ENCODE measurements at places on chromosomes 5 and 9.

GRCh38 chr5:4348423-4348822, 752.8 kb downstream of the IRX1 start:
- no peak for DNase-seq

DNA sequence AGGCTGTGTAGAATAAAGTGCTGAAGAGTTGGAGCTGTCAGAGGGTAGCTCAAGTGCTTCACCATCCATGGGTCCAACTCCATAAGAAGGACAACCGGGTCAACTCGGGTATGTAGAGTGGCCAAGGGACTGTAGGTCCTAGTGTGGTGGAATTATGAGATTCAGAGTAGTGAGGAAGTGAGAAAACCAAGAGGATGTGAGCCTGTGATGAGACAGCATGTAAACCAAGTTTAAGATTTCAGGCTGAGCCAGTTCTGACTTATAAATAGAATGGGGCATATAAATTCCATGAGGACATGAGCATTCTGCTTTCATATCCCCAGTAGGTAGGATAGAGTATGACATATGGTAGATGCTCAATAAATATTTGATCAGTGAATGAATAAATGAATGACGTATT, 96.3 kb downstream of the CFAP95 start:
- no peak for DNase-seq

GRCh38 chr9:134413890-134414623, 87.8 kb downstream of the RXRA start:
- DNase-seq, result no peak

DNA sequence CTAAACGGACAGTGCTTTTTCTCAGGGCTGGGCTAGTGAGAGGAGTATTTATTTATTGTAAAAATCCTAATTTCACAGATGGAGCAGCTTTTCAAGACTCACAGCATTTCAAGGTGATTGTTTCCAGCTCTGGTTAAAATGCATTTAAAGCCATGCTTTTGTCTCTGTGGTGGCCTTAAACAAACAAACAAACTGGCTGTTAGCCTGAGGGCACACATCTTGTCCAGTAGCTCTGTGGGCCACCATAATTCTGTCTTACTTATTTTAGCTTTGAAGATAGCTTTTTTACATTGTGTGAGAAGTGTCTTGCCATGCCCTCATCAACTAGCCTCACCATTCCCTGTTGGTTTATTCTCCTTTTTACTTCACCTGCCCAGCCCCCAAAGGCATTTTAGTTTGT, 218.2 kb downstream of the PSAT1 start:
- no peak for DNase-seq

DNA sequence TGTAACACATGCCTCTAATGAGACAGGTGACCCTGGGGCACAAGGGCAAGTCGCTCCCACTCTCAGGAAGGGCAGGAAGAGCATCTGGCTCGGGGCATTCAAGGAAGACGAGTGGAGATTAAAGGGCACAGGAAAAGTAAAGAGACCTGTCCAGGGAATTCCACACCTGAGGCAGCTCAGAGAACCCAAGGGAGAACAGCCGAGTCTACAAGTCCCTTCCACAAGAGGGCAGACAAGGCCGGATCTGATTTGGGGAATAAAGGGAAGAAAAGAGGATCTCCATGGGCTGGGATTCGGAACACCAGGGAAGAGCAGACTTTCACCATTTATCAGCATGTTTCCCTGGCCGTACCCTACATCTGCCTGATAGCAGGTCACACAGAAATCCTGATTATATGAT, 28.1 kb downstream of the GPX3 start:
- no peak for DNase-seq

GRCh38 chr9:115992834-115993233, 160.8 kb upstream of the PAPPA start:
- no peak for DNase-seq

DNA sequence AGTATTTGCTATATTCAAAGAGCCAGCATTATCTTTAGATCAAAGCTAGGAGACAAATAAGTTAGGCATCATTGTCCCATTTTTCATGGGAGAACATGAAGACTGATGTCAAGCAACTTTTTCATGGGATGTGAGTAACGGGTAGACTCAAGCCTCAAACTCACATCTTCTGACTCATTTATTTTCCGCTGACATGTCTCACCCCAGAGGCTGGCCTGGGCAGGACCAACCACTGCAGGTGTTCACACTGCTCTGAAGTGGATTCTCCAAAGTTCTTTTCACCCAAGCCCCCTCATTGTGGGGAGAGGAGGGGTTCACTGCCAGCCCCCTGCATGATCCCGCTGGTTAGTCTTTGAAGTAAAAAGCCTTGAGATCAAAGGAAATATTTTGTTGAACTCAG, 34.9 kb upstream of the BASP1 start:
- DNase-seq, result no peak

DNA sequence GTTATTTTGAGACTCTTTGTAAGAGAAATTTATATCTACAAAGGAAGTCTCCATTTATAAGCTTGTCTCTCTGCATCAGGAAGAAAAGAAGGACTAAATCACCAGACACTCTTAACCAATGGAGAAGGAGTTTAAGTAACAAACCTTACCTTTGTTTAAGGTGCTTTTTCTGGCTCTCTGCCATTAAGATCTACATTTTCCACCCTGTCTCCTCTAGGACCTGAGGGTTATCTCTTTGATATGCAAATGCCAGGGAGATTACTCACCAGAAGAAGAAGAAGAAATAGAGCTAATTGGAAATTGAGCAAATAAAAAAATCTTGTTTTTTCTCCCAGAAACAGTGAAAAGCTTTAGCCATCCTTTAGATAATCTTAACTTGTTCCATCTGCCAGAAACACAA, 60.9 kb downstream of the CDKN2A start:
- DNase-seq, result no peak

GRCh38 chr5:131760793-131761192, 36.0 kb downstream of the FNIP1 start:
- no peak for DNase-seq

GRCh38 chr5:90289837-90290236, 119.7 kb downstream of the CETN3 start:
- DNase-seq, result no peak

DNA sequence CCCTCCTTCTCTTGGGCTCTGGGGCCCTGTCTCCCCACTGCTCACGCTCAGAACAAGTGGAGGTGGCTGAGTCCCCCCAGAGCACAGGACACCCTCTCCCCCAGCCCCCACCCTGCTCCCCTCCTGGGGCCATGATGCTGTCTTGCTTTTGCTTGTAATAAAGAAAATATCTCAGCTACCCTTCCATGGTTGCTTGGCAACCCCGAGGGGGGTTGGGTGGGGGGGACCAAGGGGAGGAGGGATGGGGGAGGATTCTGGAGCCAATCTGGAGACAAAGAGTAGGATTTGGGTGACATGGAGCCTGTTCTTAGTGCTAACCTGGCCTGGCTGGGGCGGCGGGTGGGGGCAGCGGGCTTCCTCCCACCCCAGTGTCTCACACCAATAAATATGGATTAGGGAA, 16.1 kb upstream of the CERCAM start:
- DNase-seq, result no peak

- DNase-seq, result no peak
Observed at GRCh38 chr9:98442114-98442513, 186.7 kb upstream of the TBC1D2 start.

DNA sequence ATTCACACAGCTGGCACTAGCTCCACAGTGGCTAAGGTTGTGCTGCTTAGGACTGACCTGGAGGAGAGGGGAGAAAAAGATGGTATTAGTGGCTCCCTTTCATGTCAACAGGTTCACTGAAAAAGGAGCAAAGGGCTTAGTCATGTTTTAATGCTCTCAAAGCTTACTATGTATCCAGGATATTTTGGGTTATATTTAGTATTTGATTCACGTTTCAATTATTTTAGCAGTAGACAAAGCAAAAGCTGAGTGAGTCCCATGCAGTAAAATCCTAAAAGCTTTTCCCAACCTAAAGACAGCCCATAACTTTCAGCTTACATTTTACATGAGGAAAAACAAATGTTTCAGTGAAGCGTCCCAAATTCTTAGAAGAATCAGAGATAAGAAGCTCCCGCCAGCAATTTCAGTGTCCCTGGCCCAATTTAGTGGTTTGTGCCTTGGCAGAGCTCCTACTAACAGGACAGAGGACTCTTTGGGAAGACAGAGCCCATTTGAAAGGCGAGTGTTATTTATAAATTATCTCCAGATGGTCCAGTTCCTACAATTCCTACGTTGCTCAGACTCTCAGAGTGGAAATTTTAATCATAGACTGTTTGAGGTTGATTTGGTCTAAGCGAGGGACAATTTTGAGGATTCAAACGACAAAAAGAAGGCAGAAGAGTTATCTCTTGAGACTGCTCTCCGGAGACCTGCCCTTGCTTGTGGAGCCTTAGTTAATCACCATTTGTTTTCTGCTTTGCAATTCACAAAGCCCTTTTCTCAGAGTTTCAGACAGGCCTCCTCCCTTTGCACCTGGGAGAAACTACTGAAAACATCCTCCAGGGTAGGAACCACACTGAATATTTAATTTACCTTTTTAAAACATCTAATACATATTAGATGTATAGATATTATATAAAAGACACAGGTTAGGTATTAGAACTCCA, 225.0 kb upstream of the ANKRD55 start:
- no peak for DNase-seq

DNA sequence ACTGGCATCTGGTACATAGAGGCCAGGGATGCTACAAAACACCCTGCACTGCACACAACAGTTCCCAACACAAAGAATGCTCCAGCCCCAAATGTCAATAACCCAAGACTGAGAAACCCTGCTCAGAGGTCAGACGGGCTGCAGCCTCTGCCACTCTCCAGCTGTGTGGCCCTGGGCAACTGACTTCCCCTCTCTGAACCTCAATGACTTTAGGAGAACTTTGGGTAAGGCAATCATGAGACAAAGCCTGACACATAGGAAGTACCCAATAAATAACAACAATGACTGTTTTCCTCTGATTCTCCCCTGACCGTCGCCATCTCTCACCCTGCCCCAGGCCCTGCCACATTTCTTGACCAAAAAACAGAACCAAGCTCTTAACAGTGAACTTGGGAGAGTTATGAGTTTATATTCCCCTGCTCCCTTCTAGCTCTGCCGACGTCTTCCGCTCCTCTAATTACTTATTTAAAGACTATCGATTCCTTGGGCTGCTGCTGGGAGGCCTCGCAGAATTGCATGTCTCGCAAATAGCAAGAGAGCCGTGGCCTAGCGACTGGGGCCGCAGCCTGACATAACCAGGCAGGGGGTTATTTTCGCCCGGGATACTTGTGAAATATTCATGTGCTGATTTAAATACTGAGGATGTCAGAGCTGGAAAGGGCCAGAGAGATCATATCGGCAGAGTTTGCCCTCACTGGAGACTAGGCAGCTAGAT, 24.5 kb upstream of the CRB2 start:
- no peak for DNase-seq

GRCh38 chr5:65128226-65128625, 353.5 kb downstream of the ADAMTS6 start:
- DNase-seq, result no peak

DNA sequence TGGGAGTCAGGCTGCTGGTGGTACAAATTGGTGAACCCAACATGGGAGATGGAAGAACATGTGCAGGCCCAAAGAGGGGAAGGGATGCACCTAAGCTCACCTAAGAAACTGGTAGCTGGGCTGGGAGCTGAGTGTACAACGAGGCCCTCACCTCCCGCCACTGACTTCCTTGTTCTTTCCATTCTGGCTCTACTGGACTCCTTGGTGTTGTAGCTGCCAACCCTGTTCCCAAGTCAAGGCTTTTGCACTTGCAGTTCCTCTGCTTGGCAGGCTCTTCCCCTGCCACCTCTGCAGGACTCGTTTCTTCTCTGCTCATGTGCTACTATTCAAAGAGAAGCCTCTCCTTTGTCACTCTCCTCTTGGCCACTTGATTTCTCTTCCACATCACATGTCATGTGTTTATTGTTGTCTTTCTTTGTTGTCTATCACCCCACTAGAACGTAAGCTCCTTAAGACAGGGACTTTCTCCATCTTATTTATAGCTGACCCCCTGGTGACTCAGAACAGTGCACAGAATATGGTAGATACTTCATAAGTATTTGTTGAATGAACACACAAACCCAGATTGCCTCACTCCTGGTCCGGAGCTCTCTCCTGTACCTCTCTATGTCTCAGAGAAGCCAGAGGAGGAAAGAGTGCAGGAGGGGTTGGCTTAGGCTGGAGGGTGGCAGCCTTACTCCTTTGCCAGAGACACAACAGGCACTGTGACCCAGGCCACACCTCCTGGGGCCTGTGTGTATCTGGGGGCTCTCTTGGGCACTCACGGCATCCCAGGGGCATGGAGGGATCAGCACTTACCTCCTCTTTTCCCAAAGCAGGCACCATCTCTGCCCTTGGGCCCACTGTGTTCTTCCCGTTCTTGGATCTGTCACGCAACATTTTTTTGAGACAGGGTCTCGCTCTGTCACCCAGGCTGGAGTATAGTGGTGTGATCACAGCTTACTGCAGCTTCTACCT, 5.2 kb upstream of the SPINK4 start:
- DNase-seq, result no peak

GRCh38 chr9:13412331-13412730, 132.8 kb upstream of the MPDZ start:
- DNase-seq, result no peak

GRCh38 chr9:137112564-137113384, 1.8 kb downstream of the DPP7 start:
- DNase-seq, result no peak

DNA sequence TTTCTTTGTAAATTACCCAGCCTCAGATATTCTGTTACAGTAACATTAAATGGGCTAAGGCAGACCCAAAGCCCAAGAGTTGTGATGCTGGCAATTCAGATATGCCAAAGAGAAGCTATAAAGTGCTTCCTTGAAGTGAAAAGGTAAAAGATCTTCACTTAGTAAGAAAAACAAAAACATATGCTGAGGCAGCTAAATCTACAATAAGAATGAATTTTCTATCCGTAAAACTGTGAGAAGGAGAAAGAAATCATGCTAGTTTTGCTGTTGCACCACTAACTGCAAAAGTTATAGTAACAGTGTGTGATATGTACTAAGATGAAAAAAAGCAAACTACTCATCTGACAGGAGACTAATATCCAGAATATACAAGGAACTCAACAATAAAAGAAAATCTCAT, 39.9 kb downstream of the FAM114A2 start:
- no peak for DNase-seq

GRCh38 chr5:123014689-123015088, 21.8 kb downstream of the PPIC start:
- DNase-seq, result no peak

GRCh38 chr5:32100691-32101302, 73.3 kb downstream of the GOLPH3 start:
- DNase-seq, result no peak

DNA sequence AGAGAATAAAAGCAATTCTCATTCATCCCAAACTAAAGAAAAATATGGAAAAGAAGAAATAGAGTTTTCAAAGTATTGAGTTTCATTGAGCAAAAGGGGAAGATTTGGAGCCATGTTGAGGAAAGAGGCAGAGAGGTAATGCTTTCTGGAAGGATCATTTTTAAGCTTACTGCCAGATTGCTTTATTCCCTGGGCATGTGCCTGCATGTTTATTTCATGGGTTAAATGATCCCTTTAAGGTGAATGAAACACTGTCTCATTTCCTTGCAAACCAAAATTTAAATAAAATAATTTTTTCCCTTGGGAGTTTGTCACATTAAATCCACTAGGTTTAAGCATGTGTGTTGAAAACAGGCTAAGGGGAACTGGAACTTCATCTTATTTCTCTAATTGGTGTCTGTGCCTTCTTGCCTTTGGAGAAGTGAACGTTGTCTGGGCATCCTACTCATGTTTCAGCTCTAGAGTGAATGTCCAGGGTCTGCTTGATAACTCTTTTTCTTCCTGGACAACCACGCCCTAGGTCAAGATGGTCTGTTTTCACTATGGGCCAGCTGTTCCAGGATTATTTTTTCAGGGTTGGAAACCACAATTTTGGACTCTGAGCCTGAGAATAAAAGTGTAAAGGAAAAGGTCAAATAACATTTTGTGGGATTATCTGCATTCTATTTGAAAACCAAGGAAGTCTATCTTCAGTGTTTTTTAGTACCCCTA, 114.1 kb upstream of the ELL2 start:
- DNase-seq, result no peak

GRCh38 chr5:6686501-6686900, 26.7 kb upstream of the TENT4A start:
- DNase-seq, result no peak

Measured in CD4-positive, alpha-beta T cell treated with Interferon alpha-2 for 1 hour (primary cell).